ENCODE measurements at places on chromosomes 2 and 18.
A peak's percentile ranks its signal among the peaks of the same experiment; 100 is the strongest.

DNA sequence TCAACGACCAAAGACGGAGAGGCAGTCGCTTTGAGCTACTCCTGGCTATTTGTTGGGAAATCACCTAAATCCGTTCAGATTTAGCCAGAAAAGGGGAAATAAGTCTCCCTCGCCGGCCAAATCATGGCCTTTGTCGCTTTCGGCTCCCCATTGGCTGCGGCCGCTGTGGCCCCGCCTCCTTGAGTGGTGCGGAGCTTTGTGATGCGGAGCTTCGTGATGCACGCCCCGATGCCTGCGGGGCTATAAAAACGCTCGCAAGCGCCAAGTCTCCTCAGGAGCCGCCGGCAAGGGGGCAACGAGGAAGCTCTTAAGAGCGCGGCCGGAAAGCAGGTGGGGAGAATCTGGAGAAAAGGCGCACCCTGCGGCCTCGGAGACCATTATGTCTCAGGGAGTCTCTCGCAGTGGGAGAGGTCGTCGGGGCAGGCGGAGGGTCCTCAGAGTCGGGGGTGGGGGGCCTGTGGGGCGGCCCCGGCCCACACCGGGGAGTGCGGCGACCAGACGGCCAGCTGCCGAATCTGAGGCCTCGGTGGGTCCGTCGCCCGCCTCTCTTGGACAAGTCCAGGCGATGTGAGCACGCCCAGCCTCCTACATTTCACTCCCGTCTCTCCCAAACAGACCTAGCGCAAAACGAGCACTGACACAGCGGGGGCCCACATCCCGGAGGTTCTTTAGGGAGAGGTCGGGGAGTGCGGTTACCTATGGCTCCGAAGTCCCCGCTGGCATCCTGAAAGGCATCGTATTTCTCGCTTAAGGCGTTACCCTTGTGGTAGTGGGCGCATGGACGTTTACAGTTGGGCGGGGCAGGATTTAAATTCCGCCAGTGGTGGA is at the start of gene CABYR:
CABYR (plus strand) TSS at position 274 of the 828 bp plus-strand sequence. CDS start 4,053 bp downstream, outside the sequence.
- peak; percentile 61 for DNase-seq

- peak; percentile 83 for DNase-seq
Measured at GRCh38 chr18:61893971-61894750, 1.4 kb upstream of the RNF152 start.

DNA sequence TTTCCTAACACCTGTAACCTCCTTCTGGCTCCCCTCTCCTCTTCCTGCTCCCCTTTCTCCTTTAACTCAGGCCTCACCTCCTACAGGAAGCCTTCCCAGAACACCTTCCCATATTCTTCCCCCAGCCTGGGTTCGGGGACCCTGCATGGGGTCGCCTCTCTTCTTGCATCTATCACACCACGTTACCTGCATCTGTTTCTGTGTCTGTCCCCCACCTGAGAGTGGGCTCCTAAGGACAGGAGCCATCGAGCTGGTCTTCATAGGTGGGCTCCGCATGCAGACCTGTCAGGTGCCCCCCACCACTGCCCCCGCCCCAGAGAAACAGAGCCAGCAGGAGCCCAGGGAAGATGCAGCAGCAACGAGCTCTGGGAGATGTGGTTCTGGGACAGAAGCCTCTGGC is 123.2 kb upstream of the GLI2 start:
- DNase-seq, result no peak

DNA sequence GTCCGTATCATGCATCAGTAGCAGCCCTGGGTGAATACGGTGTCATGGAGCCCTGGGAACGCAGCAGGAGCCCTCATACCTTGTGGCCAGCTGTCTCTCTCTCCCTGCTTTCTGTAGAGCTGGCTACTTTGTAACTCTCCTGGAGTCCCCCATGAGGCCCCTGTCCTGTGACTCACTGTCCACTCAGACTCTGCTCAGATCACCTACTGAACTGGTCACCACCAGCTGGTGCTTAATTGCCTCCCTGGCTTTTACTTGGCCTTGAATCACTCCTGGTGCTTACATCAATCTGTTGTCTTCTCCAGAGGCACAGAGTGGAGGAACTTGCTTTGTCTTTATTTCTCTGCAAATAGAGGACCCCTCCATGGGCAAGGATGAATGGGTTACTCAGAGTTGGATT is 172.7 kb downstream of the HRH4 start:
- peak; percentile 73 for DNase-seq

DNA sequence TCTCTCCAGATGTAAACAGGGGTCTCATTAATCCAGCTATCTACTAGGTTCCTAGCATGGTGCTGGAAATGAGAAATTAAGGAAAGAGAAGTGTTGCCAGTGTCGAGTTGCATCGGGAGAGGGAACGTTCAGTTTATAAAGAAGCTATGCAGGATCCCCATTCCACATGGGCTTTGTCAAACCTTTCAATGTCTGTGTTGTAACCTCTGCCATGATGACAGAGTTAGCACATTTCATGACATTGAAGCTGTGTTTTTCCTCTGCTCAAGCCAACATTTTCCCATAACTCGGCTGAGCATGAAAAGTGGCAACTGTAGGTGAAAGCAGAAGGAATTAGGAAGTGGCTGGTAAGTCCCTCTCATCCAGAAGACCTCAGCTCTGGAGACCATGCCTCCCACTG is 133.4 kb downstream of the WDSUB1 start:
- DNase-seq, result no peak

- DNase-seq, result no peak
Measured at GRCh38 chr18:7369006-7369405, 138.1 kb downstream of the LRRC30 start.

DNA sequence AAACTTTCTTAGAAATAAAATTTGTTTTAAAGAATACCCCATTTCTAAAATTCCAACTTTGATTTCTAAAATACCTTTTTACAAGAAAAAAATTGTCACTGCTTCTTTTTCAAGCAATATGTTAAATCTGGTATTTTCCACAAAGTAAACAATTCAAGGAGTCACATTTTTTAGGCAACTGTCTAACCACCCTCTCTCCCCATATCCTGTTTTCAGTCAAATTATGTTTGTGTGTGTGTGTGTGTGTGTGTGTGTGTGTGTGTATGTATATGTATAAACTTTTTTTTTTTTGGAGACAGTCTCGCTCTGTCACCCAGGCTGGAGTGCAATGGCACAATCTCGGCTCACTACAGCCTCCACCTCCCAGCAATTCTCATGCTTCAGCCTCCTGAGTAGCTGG is 59.3 kb downstream of the ADNP2 start:
- DNase-seq, result no peak

- DNase-seq, result no peak
Measured at GRCh38 chr2:31221544-31221943, 4.2 kb upstream of the CAPN14 start.

DNA sequence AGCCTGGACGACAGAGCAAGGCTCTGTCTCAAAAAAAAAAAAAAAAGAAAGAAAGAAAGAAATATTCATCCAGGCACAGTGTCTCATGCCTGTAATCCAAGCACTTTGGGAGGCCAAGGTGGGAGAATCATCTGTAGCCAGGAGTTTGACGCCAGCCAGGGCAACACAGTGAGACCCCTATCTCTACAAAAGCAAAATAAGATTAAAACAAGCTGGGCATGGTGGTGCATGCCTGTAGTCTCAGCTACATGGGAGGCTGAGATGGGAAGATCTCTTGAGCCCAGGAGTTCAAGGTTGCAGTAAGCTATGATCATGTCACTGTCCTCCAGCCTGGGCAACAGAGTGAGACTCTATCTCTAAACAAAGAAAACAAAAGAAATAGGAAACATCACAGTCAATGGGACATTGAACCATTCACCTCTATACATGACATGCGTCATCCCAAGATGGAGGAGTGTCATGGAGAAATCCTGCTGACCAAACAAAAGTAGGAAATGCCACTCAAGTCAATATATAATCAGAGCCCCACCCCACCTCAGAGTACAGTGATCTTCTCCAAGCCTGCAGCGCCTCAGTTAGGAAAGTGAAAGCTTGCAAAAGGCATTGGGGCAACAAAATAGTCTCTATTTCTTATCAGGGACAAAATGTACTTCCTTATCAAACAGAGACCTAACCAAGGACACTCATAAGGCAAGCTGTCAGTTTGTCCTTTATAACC is 9.8 kb downstream of the FEV start:
- no peak for DNase-seq

- no peak for DNase-seq
Measured at GRCh38 chr2:190603374-190603773, 45.5 kb upstream of the NAB1 start.

- no peak for DNase-seq
Measured at GRCh38 chr2:54728669-54729120, 5.2 kb downstream of the EML6 start.

GRCh38 chr2:49616800-49617199 is 462.5 kb upstream of the FSHR start:
- peak; percentile 68 for DNase-seq

- DNase-seq, result no peak
Measured at GRCh38 chr2:229408356-229408755, 137.3 kb upstream of the PID1 start.
